NCI-H69 (cell line): ENCODE measurements at places on chromosomes 13 and 19.

DNA sequence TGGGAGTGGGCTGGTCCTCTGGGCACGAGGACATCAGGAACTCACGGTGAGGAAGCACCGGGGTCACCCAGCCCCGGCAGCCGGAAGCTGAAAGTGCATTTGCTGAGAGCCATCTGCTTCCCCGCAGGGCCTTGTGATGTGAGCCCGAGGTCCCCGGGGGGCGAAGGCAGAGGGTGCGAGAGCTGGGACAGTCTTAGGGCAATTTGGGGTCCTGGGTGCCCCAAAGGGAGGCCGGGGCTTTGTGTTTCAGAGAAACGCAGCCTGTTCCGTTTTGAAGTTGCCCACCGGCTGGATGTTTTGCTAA lies 4.8 kb downstream of the F2RL3 start:
- DNase-seq = no peak

- no peak for DNase-seq
Measured at GRCh38 chr19:42366673-42367072, 23.4 kb downstream of the CNFN start.

DNA sequence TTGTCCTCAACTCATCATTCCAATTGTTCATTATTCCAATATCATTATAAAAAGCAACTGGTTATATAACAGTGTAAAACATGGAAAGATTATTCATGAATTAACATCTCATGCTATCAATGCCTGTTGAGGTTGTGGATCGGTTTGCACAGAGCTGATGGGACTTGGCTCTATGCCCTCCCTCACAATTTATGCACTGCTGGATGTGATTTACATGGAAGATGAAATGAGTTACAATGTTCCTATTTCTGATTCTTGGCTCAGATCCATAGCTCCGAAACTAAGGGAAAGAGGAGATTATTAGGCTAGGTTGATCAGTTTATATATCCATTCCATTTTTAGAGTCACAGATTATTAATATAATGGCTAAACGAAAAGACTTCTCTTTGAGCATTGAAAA lies 38.6 kb downstream of the SCEL start:
- DNase-seq = peak; percentile 37

DNA sequence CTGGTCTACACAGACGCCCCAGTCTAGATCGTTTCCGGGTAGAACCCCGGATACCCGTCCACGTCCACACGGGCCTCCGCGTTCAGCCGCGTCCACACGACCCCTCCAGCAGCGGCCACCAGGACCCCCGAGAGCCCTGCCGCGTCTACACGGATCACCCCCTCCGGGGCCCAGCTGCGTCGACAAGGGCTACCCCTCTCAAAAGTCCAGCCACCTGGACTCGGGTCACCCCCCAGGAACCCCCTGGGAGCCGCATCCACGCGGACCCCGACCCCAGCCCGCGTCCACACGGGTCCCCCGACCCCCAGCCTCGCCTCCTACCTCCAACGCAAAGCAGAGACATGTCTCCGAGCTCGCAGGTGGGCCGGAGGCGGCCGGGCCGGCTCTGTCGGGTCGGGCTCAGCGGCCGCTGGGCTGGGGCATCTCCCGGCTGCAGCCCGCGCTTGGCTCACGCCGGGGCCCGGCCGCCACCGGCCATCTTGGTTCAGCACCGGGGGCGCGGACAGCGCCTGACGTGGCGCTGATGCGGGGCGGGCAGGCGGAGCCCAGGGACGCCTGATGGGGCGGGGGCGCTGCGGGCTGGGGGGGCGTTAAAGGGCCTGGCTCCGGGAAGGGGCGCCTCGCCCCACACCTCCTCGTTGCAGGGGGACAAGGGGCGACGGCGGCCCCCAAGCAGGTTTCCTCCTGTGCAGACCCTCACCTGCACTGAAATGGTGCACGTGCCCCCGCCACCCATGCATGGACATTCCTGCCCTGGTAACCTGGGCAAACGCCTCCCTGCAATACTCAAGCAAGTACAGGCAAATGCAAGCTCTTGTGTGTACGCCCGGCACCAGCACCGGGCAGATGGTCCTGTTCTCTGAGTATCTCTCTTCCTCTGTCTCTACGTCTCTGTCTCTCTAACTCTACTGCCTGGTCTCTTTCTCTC lies at the start of gene UNC13A:
Gene UNC13A (minus strand): TSS at position 498 of the 928 bp plus-strand sequence. CDS start 155 bp downstream, at position 343.
- DNase-seq = peak; percentile 84

GRCh38 chr13:40161931-40162330 lies 504.5 kb downstream of the FOXO1 start:
- no peak for DNase-seq

DNA sequence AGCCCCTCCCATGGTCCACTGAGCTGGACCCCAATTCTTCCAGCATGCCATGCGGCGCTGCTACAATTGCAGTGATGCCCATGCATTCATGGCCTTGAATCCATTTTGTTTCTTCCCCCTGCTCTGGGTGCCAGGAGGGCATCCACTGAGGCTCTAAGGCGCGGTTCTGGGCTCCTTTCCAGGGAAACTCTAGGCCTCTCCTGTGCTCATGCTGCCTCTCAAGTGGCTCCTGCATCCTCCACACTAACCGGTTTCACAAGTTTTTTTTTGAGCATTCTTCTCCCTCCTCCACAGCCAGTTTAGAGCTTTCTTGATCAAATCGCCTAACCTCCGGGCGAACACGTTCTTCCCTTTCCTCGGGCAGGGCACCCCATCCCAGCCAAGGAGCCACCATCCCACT lies 69.1 kb upstream of the FLT1 start:
- DNase-seq = no peak

- no peak for DNase-seq
Measured at GRCh38 chr19:27935669-27936068, 1277.3 kb downstream of the UQCRFS1 start.

DNA sequence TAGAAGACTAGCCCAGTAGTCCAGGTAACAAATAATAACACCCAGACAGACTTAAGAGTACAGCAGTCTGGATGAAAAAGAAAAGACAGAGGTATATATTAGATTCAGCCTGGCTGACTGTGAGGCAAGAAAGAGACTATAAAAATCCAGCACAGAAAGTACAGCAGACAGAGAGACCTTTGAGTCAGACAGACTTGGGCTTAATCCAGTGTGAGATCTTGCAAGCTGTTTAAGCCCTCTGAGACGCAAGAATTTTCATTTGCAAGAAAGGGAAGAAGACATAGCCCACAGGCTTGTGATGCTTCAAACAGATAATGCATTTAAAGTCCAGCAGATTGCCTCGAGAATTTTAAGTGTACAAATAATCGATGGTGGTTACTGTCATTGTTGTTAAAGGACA lies 471.4 kb downstream of the LIG4 start:
- DNase-seq = no peak

- no peak for DNase-seq
Measured at GRCh38 chr19:6209233-6209632, 70.5 kb downstream of the MLLT1 start.

- peak; percentile 78 for DNase-seq
Measured at GRCh38 chr13:90545070-90545840, 802.2 kb upstream of the MIR17HG start.

- no peak for DNase-seq
Measured at GRCh38 chr13:22926748-22927400, 253.9 kb upstream of the SGCG start.

DNA sequence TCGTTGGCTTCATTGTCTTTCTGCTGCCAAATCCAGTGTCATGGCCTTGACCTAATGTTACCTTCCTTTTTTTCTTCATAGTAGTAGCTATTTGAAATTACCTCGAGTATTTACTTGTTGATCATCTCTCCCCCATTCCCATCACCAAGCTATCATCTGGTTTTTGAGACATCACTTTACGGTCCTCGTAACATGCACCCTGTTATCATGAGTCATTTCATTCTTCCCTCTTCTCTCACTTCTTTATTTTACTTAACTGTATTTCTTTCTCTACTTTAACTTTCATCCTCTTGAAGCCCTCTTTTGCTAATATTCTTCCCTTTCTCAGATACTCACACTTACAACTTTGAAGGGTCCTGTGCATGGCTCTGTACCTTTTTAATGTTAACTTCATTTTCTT lies 31.8 kb downstream of the TPP2 start:
- DNase-seq = no peak

DNA sequence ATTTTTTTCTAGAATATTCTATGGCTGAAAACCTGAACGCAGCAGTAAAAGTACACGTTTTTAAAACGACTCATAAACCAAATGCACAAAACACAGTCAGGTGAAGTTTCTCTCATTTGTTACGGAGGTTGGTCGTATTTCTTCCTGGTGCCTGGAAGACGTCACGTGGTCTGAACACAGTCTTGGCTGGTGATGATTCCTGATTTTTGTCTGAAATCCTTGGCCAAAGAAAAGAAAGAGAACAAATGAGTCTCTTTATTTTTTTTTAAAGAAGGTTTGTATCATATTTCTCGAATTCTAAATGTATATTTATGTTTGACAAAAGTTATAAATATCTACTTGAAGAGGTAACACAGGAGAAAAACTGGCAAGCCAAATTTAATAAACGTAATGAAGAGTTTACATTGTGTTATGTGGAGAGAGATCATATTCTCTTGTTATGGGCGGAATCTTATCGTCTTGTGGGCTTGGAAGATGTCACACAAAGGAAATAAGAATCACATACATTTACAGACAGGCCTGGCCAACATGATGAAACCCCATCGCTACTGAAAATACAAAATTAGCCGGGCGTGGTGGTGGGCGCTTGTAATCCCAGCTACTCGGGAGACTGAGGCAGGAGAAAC lies 10.0 kb upstream of the PNMA8A start:
- no peak for DNase-seq

- DNase-seq = no peak
Measured at GRCh38 chr13:32423592-32423991, 4.3 kb downstream of the N4BP2L1 start.

GRCh38 chr19:47356900-47357299 lies 7.8 kb downstream of the DHX34 start:
- DNase-seq = no peak

DNA sequence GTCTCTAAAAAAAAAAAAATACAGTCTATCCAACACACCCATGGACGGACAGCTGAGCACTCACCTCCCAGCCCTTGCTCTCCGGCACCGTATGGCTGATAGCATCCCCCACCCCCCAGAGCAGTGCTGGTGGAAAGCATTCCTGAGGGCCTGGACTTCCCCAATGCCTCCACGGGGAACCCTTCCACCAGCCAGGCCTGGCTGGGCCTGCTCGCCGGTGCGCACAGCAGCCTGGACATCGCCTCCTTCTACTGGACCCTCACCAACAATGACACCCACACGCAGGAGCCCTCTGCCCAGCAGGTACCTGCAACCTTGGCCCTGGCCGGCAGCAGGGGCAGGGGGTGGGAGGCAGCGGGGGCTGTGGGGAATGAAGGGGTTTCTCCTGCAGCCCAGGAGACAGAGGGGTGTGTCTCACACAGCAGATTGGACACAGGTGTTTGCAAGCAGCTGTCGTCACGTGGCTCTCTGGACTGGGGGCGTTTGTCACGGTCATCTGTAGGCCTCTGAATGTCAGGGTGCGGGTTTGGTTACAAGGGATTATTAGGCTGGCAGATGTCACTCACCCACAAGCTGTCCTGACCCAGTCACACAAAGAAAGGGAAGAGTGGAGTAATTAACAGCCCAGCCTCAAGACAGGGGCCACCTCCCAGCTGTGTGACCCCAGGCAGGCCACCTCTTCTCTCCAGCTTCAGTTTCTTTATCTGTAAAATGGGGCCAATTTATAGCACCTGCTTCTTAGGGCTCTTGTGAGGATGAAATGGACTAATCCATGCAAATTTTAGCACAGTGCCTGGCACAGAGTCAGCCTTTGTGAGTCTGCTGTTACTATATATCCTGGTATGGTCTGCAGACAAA lies 19.3 kb downstream of the PLD3 start:
- no peak for DNase-seq

GRCh38 chr13:111865046-111865445 lies 201.9 kb upstream of the SOX1 start:
- no peak for DNase-seq

- peak; percentile 65 for DNase-seq
Measured at GRCh38 chr19:44848036-44848811, 2.1 kb downstream of the NECTIN2 start.

DNA sequence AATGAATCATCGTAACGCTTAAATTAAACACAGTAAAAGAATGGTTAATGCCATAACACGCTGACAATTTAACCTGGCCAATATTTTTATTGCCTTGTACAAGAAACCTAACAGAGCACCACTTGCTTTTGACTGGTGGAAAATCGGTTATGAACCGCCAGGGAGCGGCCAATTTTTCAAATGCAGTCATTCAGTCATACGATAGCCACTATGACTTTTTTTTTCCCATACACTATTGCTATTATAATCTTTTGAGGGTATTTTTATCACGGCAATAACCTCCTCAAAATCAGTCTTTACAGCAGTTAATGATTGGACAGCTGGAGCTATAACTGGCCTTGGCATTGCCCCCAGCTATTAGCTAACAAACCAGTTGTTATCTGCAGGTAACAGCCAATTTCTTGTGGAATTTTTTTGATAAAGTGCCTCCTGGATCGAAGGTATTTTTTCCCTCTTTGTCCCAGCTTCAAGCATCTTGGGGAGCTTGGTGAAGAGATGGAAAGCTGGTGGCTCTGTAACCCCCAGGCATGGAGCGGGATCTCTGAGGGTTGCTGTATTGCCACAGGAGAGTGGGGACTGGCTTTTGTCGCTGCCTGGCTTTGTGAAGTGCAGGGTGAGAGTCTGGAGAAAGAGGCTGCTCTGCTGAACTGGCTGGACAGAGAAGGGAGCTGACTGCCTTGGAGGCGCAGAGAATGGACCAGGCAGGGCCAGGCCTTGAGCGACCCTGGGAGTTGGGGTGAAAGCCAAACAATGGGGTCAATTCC lies 198.4 kb upstream of the ZNF536 start:
- no peak for DNase-seq

DNA sequence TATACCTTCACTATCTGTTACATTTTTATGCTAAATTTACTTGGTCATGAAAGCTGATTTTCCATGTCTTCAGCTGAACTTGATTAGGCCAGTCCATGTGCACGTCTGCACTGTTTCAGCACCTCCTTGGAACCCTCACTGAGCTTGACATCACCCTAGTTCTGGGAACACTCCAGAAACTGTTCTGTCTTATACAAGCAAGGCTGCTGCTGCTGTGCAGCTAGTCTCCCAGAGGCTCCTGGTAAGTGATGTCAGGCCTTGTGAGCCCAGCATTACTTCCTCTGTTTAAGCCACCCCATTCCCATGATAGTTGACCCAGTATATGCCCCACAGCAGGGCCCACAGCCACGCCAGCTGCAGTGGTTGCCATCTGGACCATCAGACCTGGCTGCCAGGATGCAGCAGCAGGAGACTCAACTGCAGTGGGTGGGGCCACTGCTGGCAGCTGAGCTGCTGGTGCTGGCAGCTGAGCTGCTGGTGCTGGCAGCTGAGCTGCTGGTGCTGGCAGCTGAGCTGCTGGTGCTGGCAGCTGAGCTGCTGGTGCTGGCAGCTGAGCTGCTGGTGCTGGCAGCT lies 90.5 kb upstream of the AKAP11 start:
- DNase-seq = peak; percentile 89
